COR-L47 (cell line): ENCODE measurements at places on chromosomes 12 and 14.
A peak's percentile ranks its signal among the peaks of the same experiment; 100 is the strongest.

DNA sequence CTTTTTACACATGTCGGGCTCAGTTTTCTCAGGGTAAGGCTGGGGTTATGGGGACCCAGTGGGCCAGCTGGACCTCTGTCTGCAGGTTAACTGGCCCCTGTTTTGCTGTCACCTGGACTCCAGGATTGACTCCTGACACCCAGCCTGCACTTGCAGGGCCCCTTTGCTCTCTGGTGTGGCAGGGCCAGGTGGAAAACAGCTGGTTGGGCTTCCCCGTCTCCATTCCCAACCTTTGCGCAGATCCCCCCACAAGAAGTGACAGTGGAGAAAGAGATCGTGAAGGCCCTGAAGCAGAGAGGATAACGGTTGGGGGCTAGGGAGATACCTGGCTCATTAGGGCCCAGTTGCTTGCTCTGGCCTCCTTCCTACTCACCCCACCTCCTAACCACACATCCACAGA, 1.5 kb upstream of the PPP1R1A start:
- DNase-seq: no peak

DNA sequence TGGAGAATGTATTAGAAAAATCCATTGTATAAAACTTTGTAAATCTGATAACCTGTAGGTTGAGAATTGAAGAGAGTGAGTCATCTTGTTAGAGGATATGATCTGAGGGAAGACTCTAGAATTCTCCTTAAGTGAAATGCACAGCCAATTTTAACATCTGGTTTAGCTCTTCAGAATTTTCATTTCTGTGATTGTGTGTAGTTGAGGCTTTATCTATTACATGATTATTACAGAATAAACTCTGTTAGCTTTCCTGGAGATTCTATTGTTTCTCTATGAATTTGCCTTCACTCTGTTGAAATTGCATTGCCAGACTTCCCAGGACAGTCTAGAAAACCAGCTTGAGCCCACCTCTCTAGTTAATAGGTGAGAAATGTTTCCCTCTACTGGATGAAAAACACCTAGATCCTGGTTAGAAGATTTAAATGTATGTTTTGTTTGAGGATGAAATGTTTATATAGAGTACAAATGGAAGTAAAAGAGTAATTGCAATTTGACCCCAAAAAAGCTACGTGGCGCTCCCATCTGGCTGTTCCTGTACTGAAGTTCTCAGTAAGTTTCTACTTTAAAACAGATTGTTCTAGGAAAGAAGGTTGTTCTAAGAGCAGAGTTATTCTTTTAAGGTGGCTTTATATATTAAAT, 2.9 kb downstream of the NUDT4 start:
- peak; percentile 51 for DNase-seq

DNA sequence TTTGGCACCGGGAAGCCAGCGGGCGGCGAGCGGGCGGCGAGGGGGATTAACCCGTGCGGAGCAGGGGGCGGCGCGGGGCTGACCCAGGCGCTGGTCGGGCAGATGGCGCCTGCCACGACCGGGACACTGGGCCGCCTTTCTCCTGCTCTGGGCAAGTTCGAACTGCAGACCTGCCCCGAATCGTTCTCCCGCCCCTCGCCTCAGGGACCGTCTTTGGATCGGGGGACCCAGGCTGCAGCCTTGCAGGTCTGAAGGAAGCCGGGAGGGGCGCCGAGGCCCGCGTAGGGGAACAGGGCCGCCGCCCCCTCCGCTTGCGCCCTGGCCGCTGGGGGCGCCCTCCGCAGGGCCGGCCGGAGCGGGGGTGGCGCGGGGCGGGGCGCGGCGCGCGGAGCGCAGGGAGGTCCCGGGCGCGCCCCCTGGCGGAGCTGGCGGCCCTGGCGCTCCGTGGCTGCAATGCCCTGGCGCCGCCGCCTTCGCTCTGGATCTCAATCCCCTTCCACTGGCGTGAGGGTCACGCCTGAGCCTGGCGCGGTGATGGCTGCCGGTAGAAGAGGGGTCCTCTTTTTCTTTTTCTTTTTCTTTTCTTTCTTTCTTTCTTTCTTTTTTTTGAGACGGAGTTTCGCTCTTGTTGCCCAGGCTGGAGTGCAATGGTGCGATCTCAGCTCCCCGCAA, 449 bp upstream of the LTBP2 start:
- DNase-seq: peak; percentile 70

DNA sequence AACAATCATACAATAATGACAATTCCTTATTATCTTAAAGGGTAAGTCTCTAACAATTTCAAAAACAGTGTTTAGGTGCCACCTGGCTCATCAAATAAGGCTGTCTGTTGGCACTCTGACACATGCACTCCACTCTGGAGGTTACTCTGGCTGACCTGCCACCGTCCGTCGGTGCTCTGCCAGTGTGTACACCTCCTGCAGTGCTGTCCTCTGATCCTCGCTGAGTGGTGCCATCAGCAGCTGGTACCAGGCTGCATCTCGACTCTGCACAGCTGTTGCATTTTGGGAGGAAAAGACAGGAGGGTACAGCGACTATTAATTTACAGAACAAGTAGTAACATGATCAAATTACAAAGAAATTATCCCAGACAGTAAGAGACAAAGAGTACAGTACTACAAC, 63.9 kb downstream of the IPO8 start:
- DNase-seq: peak; percentile 42

DNA sequence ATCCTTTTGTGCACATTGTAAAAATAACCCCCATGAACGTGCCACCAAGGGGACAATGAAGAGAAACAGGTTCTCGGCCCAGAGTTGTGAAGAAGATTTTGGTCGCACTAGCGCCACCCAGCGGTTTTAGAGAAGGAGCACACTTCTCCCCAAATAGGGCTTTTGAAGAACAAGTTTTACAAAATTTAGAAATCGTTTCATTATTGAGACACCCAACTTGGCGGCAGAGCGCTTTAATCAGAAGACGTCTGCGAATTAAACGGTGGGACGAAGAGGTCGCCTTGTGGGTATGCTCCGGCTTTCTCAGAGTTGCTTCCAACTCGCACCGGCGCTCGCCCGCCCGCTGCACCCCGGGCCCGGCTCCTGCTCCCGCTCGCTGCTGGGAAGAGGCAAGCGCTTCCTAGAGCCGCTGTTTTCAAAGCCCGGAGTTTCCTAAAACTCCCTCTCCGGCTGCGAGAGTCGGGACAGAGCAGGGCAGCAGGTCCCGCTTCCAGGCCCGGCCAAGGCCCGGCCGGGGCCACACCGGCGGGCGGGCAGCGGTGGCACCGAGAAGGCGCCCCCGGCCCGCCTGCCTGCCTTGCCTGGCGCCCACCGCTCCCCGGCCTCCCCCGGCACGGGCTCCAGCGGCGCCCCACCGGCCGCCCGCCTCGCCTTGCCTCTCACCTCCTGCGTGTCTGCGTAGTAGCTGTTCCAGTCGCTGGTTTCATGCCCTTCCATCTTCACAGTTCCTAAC, 645 bp downstream of the FOXA1 start:
- DNase-seq: peak; percentile 88

DNA sequence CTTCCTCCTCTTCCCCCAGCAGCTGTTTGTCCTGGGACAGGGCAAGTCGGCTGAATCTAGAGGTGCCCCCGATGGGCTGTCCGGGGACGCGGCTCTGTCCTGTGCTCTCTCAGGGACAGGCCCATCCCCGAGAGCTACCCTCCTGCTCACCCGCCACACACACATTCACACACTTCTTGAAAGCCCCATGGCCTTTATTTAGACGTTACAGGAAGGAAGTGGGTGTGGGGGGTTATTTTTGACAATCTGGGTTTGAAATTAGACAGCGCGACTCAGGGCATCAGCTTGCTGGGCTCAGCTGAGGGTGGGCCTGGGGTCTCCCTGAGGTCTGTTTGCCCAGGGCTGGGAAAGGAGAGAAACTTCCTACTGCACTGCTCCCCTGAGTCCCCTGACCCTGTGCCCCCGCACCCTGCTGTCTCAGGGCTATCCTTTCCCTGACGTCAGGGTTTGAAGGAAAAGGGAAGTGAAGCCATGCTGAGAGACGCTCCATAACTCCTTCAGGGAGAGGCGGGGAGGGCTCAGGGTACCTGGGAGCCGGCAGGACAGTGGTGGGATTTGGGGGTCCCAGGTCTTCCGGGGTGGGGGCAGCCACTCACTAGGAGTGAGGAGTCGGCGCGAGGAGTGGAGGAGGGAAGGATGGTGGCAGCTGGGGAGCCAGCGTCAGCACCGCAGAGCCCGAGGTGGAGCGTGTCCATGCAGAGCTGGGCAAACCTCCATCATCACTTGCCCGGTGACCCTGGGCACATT, 8.1 kb downstream of the PTPN6 start:
- DNase-seq: no peak

DNA sequence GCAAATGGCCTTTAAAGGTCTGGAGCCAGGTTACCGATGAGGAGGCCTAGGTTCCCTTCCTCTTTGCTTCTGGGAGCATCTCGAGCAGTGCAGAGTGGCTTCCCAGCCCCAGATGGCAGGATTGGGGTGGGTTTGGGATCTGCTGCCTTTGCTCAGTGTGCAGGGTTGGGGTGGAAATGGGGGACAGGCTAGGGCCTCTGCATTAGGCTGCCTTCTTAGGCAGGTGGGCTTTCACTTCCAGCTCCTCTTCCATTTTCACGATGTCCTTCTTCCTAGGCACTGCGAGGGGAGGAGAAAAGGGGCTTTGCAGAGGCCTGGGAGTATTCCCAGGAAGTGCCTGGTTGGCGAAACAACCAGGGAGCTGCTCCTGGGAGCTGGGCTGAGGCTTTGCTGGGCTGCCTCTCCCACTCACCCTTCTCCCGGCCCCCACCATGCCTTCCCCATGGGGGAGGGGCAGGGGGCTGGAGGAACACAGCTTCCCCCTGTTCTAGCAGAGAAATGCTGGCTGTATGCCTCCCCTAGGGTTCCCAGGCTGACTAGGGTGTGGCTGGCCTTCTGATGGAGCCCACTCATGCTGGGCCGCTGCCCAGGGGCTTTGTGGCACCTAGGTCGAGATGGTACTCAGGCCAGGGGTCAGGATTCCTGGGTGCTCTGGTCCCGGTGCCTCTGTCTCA, 2.4 kb downstream of the NR4A1 start:
- no peak for DNase-seq

DNA sequence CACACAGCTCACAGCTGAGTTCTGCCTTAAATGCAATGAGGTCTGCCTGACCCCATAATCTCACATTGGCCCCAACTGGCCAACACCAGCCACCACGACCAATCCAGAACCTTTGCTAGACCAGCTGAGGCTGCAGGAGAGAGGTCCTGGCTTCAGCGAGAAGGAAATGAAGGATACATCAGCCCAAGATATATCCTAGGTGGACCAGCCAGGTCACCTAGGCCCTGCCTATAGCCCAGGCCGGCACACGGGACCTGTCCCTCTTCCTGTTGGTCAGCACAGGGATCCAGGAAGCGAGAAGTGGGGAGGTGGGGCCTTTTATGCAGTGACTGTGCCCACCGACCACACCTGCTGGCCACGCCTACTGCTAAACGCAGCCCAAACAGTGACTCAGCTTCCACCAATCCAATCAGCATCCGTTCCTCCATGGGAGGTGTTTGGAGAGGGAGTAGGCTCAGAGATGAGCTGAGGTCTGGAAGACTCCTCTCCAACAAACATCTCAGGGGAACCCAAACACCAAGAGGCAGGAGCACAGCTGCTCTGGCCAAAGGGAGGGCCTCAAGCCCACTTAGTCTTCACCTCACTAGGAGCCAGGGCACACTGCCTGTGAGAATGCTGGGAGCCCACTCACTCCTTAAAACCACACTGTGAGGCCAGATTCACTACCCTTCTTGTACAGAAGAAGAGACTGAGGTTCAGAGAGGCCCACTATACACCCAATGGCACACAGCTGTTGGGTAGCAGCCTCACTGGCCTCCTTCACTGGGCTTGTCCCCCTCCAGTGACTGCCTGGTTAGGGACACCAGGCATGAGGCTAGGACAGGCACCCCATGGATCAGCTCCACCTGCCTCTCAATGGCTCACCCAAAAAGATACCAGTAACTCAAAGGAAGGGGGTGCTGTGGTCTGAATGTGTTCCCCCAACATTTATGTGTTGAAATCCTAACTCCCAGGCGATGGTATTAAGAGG, 51.3 kb upstream of the PPP2R5C start:
- peak; percentile 2 for DNase-seq

GRCh38 chr12:3328081-3328480, 162.9 kb upstream of the PRMT8 start:
- no peak for DNase-seq

GRCh38 chr12:25295361-25295760, 44.6 kb upstream of the KRAS start:
- DNase-seq: no peak

DNA sequence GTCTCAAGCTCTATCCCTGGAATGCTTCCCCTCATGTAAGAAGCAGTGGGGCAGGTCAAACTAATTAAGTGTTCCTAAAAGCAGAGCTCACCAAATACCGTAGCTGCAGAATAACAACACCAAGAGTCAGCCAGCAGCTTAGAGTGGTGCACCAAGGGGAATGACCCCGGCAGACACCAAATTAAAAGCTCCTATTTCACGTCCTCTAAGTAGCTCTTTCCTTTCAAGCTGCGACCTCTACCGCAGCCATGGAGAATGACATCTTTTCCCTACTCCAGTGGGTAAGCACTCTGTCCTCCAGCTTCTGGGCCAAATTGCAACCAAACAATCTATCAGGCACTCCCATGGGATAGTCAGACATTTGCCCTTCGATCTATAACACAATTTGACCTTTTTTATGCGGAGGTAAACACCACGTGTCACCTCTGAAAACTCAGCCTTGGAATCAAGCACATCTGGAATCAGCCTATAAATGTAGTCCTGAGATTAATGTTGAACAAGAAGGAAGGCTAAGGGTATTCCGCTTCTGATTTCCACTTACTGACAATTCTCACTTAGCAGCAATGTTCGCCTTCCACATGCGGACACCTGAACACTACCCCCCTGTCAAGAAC, 67.6 kb upstream of the CDKN3 start:
- no peak for DNase-seq

DNA sequence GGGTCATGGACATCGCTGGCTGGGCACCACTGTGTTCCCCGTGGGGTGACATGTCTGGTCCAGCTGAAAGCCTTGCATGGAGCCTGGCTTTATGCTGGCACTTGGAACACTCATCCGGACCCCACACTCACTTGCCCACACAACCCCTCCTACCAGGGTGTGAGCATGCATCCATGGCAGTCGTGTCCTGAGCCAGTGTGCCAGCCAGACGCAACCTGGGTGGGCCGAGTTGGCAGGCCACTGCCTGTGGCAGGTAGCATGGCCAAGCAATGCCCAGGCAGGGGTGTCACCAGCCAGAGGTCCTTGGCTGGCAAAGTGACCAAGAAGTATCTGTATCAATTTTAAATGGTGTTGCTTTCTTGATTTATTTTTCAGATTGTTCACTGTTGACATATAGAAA, 141.7 kb downstream of the CCDC59 start:
- no peak for DNase-seq

- DNase-seq: peak; percentile 71
Measured at GRCh38 chr14:65850429-65851135, 438.1 kb downstream of the FUT8 start.

- DNase-seq: no peak
Measured at GRCh38 chr12:5459051-5459782, 27.3 kb downstream of the NTF3 start.
